ENCODE measurements at places on chromosomes 4 and X.
A peak's percentile ranks its signal among the peaks of the same experiment; 100 is the strongest.

- peak; percentile 30 for DNase-seq
Observed at GRCh38 chr4:182916483-182917181, 554 bp downstream of the DCTD start.

DNA sequence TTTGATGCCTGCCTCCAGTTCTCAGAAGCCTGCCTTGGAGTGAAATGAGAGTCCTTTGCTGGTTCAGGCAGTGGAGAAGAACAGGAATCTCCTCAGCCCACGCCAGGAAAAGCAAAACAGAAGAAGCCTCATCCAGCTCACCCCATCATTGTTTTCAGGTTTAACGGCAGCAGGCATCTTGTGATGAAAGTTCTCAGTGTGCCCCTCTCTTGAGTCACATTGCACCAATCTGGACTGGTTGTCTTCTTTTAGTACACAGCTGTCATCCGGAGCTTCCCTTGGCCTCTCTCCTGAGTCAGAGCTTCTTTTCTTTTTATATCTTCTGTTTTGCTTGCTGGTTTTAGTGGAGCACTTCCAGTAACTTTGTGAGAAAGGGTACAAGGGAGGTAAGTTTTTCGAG is 50.9 kb downstream of the TSPAN7 start:
- DNase-seq: no peak

DNA sequence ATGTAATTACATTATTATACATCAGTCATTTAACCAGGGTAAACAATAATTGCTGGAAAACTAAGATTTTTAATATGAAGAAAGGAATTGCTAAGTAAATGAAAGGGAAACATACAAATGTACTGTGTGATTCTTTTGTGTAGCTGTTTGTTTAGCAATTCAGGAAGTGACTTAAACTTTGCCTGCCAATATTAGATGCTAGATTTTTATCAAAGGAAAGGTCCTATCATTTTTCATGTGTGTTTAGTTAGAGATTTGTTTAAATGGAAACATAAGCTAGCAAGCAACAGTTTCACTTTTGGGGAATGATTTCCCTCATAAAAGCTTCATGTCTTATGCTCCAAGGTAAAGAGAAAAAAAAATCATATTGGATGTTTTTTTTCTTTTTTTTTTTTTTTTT is 95.1 kb upstream of the LIMCH1 start:
- DNase-seq: no peak

DNA sequence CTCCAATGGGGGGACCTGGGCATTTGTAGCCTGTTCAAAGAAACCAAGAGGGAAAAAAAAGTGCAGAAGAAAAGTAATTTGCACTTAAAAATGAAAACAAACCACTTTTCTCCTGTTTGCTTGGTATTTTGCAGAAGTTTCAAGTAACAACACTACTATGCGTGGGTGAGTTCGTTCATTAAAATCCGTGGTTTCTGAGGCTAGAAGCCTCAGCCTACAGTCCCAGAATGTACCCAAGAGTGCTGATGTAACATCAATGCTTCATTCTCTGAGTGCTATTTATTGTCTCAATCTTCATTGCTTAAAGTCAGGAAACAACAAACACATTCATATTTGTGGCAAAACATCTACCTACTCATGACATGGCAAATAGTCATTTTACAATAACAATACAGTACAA is 29.2 kb downstream of the LGI2 start:
- no peak for DNase-seq

GRCh38 chrX:109879991-109880390 is 122.9 kb upstream of the TMEM164 start:
- DNase-seq: no peak

- no peak for DNase-seq
Observed at GRCh38 chr4:173560896-173561295, 30.9 kb upstream of the HAND2 start.

Data from NK-92 treated with Interleukin-12 subunit alpha and Interleukin-12 subunit beta, amount 100 ng/mL, for 24 hours (cell line).